ENCODE measurements at places on chromosomes 4 and X. TPM values are rescaled to one million over a fixed set of nuclear protein-coding genes. Genes with fewer than 3 reads are reported as not detected.

GAB3 gene
- 2.5 TPM for total RNA-seq

FAAH2 gene
- 4.0 TPM for total RNA-seq

RGS12 gene
- 14.5 TPM for total RNA-seq

USP17L13 gene
- not detected for total RNA-seq

ARAP2 gene
- total RNA-seq: 23.6 TPM

TMEM271 gene
- total RNA-seq: not detected

- no peak for DNase-seq
- no peaks in the 10 kb centered on the region for H3K4me1 ChIP-seq
- H3K4me3 ChIP-seq: no peak overlapping the region
- H3K27me3 ChIP-seq: no peaks in the 10 kb centered on the region
Observed at GRCh38 chr4:11365039-11365438, 63.7 kb downstream of the HS3ST1 start.

GRCh38 chr4:125400756-125401155, 86.0 kb downstream of the FAT4 start:
- no peaks in the 10 kb centered on the region for H3K4me1 ChIP-seq
- no peak for DNase-seq
- no peaks in the 10 kb centered on the region for H3K36me3 ChIP-seq

- no peak overlapping the region for H3K27ac ChIP-seq
- H3K27me3 ChIP-seq: no peaks in the 10 kb centered on the region
- H3K36me3 ChIP-seq: peaks cover 20% of the 10 kb centered on the region
- no peaks in the 10 kb centered on the region for H3K4me1 ChIP-seq
- peak; percentile 74 for DNase-seq
- H3K4me3 ChIP-seq: no peak overlapping the region
Observed at GRCh38 chrX:153947009-153947769, 2.7 kb upstream of the RENBP start.

- H3K4me3 ChIP-seq: no peak overlapping the region
- H3K27me3 ChIP-seq: no peaks in the 10 kb centered on the region
- H3K36me3 ChIP-seq: no peaks in the 10 kb centered on the region
- H3K27ac ChIP-seq: no peak overlapping the region
- H3K4me1 ChIP-seq: no peaks in the 10 kb centered on the region
Observed at GRCh38 chrX:133544778-133545177, 129.5 kb upstream of the GPC4 start.

GRCh38 chrX:137290011-137290410, 256.2 kb upstream of the GPR101 start:
- H3K27me3 ChIP-seq: no peaks in the 10 kb centered on the region
- no peaks in the 10 kb centered on the region for H3K4me1 ChIP-seq
- no peak overlapping the region for H3K27ac ChIP-seq
- H3K4me3 ChIP-seq: no peak overlapping the region
- DNase-seq: no peak

DNA sequence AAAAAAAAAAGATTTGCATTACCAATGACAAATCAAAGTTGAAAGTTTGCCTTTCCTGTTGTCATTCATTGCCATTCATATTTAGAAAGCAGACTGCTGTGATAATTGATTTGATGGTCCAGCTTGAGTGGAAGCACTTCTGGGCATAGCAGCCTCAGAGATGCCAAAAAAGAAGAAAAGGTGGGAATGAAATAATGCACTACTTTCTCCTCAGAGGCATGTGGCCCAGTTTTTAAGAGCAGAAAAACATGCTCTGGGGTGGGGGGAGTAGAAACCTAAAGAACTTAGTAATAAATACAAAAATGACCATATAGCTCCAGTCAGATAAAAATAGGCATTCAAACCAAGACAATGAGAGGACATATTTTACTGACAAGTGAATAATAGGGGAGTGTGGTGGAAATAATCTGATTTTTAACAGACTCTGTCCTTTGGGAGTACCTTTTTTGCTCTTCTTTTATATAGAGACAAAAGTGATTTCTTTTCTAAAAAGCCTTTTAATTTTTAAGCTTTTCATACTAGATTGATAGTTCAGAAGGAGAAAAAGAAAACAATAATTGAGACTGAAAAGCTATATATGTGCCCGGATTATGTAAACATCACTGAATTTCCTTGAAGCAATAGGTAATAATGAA, 599.1 kb downstream of the RPA4 start:
- no peaks in the 10 kb centered on the region for H3K36me3 ChIP-seq
- no peaks in the 10 kb centered on the region for H3K27me3 ChIP-seq
- H3K4me3 ChIP-seq: no peak overlapping the region
- H3K4me1 ChIP-seq: no peaks in the 10 kb centered on the region

DNA sequence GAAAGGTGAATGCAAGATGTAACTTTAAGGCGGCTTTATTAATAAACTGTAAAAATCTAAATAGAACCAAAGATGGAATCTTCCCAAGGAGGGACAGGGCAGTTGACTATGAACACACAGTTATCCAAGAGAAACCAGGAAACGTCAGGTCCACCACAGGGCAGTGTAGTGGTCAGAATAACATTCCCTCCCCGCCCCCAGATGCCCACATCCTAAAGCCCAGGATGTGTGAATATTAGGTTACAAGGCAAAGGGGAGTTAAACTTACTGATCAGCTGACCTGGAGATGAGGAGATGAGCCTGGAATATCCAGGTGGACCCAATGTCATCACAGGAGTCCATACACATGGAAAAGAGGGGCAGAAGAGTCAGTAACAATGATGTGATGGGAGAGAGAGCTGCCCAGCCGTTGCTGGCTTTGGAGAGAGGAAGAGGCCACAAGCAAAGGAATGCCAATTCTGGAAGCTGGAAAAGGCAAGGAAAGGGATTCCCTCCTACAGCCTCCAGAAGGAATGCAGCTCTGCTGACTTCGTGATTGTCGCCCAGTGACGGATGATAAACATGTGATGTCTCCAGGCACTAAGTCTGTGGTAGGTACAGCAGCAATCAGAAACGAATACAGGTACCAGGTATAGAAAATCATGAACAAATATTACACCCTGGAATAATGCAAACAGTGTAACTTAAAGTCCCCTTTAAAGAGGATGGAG, 5.2 kb downstream of the SH3KBP1 start:
- H3K36me3 ChIP-seq: no peaks in the 10 kb centered on the region
- no peak overlapping the region for H3K4me3 ChIP-seq
- no peak for DNase-seq
- H3K27ac ChIP-seq: no peak overlapping the region
- no peaks in the 10 kb centered on the region for H3K27me3 ChIP-seq

DNA sequence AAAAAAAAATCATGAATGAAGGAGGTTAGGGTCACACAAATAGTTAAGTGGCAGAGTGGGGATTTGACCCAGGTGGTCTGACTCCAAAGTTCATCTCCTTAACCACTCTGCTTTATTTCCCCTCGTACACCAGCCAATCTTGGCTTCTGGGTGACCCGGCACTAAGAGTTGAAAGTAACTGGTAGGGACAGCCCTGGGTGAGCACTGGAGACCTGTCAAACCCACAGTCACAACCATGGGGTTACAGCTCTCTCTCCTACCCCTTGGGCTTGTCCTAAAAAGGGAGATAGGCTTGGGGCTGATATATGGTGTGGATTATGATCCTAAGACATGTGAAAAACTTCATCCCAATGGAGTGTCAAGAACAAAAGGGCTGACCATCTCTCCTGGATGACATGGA, 12.5 kb downstream of the IGFBP7 start:
- no peak for DNase-seq
- H3K27me3 ChIP-seq: no peaks in the 10 kb centered on the region
- H3K36me3 ChIP-seq: no peaks in the 10 kb centered on the region
- H3K27ac ChIP-seq: no peak overlapping the region

GRCh38 chr4:55154290-55154880, 29.0 kb upstream of the KDR start:
- no peaks in the 10 kb centered on the region for H3K4me1 ChIP-seq
- no peak overlapping the region for H3K4me3 ChIP-seq
- no peaks in the 10 kb centered on the region for H3K27me3 ChIP-seq
- H3K27ac ChIP-seq: no peak overlapping the region
- no peaks in the 10 kb centered on the region for H3K36me3 ChIP-seq

DNA sequence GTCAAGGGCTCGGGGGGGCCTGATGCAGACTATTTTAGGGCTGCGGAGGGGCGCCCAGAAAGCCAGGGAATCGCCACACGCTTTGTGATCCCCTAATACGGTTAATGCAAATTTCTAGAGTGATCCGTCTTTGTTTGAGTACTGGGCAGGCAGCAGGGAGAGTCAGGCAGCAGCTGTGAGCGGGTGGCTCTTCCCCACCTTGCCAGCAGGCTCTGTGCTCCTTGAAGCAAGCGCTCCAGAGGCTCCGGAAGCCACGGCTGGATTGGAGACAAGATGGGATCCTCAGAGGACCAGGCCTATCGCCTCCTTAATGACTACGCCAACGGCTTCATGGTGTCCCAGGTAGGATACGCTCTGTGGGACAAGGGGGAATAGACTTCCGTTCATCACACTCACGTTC, at the start of gene ASMT:
Gene ASMT (plus strand): TSS at position 133 of the 400 bp plus-strand sequence. CDS start 141 bp downstream, at position 274.
- no peak within 1 kb of the TSS for H3K27ac ChIP-seq
- H3K4me1 ChIP-seq: no peaks in the 10 kb centered on the region
- no peak for DNase-seq
- H3K27me3 ChIP-seq: no peaks in the 10 kb centered on the region
- no peaks in the 10 kb centered on the region for H3K36me3 ChIP-seq
- H3K4me3 ChIP-seq: no peak within 1 kb of the TSS

- H3K27ac ChIP-seq: peak overlapping the region; percentile 58
- no peak overlapping the region for H3K4me3 ChIP-seq
- no peaks in the 10 kb centered on the region for H3K27me3 ChIP-seq
- no peak for DNase-seq
Observed at GRCh38 chr4:143381189-143382118, 44.8 kb downstream of the GAB1 start.

DNA sequence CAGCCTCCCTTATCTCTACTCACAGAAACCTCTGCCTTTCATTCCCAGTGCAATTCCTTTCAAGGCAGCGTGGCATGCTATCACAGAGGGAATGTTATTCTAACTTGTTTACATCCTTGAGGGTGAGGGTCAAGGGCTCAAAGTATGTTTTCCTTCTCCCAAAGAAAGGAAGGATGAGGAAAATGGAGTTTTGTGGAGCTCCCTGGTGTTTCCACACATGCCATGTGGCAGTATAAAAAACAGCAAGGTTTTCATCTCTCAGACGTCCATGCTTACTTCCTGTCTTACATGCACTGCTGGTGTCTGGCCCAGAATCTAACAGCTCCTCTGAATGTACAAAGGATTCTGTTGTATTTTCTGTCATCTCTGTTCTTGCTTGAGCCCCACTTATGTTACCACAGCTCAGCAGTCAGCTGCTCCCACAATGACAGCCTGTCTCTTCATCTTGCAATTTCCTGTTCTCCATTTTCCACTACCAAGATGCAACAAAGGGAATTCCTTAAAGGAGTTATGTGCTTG, 128.0 kb downstream of the SNCA start:
- no peak overlapping the region for H3K4me3 ChIP-seq
- no peaks in the 10 kb centered on the region for H3K27me3 ChIP-seq
- H3K27ac ChIP-seq: no peak overlapping the region
- no peaks in the 10 kb centered on the region for H3K36me3 ChIP-seq
- no peak for DNase-seq
- no peaks in the 10 kb centered on the region for H3K4me1 ChIP-seq

DNA sequence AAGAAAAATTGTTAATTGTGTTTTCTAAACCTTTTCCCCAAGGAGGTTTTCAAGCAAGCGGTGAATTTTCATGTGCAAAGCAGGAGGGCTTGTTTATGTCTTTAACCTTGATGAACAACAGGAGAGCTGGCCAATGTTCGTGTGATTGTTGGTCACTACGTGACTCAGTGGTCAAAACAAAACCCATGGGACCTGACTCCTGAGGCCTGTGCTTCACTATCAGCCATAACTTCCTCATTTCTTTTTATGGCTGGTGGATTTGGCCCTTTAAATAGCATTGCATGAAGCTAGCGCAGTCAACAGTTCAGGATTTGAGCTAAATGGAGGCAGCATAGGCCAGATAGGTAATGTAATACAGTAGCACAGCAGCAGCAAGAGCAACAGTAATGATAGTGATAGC, 80.5 kb downstream of the MID1IP1 start:
- no peak for DNase-seq
- H3K27me3 ChIP-seq: no peaks in the 10 kb centered on the region
- no peaks in the 10 kb centered on the region for H3K36me3 ChIP-seq
- H3K27ac ChIP-seq: no peak overlapping the region

DNA sequence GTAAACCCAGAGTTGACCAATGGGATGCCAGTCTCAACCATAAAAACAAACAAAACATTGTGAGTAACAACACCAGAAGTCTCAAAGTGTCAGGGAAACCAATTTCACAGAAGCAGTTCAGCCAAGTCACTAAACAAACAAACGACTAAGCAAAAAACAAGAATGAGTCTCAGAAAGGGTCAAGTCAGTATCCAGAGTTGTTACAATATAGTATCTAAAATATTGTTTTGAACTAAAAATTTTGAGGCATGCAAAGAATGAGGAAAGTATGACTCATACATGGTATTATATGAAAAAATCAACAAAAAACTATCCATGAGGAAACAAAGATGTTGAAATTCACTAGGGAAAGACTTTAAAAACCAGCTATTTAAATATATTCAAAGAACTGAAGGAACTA, 70.6 kb downstream of the AR start:
- no peak overlapping the region for H3K4me3 ChIP-seq
- no peaks in the 10 kb centered on the region for H3K36me3 ChIP-seq
- DNase-seq: no peak
- H3K27ac ChIP-seq: no peak overlapping the region
- peaks cover 5% of the 10 kb centered on the region for H3K4me1 ChIP-seq

GRCh38 chr4:28010577-28011240, 1150.1 kb downstream of the STIM2 start:
- H3K36me3 ChIP-seq: no peaks in the 10 kb centered on the region
- H3K27ac ChIP-seq: no peak overlapping the region
- no peak for DNase-seq
- no peaks in the 10 kb centered on the region for H3K4me1 ChIP-seq
- no peaks in the 10 kb centered on the region for H3K27me3 ChIP-seq

DNA sequence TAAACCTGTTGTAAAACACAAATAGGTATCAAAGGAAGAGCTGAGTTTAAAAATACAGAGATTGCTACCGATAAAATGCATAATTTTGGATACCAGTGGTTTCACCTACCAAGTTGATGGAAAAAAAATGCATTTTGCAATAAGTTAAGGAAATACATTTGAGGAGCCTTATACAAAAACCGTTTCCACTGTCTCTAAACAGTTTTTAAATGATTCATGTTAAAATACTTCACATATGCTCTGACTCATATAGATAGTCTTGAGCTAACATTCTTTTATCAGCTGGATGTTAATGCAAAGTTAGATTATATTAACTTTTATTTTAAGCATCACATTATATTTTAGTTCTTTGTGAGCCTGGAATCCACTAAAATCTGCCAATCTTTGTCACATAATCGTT, 50.6 kb upstream of the ANKRD17 start:
- no peak for DNase-seq
- H3K36me3 ChIP-seq: no peaks in the 10 kb centered on the region
- no peak overlapping the region for H3K4me3 ChIP-seq
- no peaks in the 10 kb centered on the region for H3K27me3 ChIP-seq
- peaks cover 3% of the 10 kb centered on the region for H3K4me1 ChIP-seq
- no peak overlapping the region for H3K27ac ChIP-seq

DNA sequence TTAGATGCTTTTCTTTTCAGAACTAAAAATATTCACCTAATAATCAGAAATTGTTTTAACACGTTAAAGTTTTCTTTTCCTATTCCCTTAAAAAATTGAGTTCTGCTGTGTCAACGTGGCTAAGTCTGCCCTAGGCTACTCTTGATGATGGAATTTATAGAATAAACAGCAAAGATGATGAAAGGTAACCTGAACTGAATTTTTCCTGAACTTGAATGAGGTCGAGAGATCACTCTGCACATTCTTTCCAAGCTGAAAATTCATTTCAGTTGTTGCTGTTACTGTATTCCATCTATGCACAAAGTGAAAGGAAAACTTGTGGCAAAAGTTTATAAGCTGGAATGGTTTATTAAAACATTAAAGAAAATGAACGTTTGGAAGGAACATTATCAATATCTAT, 245.9 kb upstream of the GIMD1 start:
- H3K4me1 ChIP-seq: no peaks in the 10 kb centered on the region
- no peak overlapping the region for H3K27ac ChIP-seq
- DNase-seq: no peak
- H3K36me3 ChIP-seq: no peaks in the 10 kb centered on the region
- H3K4me3 ChIP-seq: no peak overlapping the region

Data from liver (tissue), 10 donors.